Large intestine (tissue), 12 donors: ENCODE measurements at places on chromosomes 4 and X. TPM values are rescaled to one million over a fixed set of nuclear protein-coding genes. Genes with fewer than 3 reads are reported as not detected.

- no peak for DNase-seq
Measured at GRCh38 chr4:2083826-2084160, 24.7 kb downstream of the NAT8L start.

GRCh38 chr4:146567396-146567795 is 45.7 kb upstream of the SLC10A7 start:
- DNase-seq: no peak

- DNase-seq: no peak
Measured at GRCh38 chrX:107773906-107774435, 1.6 kb downstream of the TSC22D3 start.

- no peak for DNase-seq
Measured at GRCh38 chr4:152699313-152699712, 19.5 kb upstream of the TMEM154 start.

The WDR44 gene
- polyA plus RNA-seq: 9.5 TPM

The SSX5 gene
- not detected for polyA plus RNA-seq

The KLKB1 gene
- polyA plus RNA-seq: 2.8 TPM
